ENCODE measurements at places on chromosomes 1 and 21.
A peak's percentile ranks its signal among the peaks of the same experiment; 100 is the strongest.

DNA sequence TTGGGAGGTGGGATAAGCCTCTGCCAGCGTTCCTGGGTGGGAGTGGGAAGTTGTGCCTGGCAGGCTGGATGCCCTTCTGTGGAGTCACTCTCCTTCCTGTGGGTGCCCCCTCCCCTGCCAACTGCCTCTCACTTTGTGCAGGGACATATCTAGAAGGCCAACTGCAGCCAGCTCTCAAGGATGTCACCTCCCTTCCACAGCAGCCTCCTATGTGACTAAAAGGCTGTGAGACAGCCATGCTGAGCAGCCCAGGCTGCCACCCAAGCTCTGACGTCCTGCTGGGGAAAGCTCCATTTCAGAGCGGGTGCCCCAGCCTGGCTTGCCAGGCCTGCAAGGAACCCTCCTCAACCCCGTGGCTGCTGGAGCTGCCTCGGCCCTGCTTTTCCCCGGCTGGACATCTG is 19.6 kb upstream of the SLC26A9 start:
- no peak for DNase-seq

- DNase-seq = peak; percentile 79
Observed at GRCh38 chr1:110615548-110616130, 9.5 kb upstream of the KCNA2 start.

GRCh38 chr1:175494950-175495349 is 248.4 kb downstream of the TNR start:
- DNase-seq = no peak

GRCh38 chr1:29352719-29353420 is 116.5 kb downstream of the PTPRU start:
- peak; percentile 90 for DNase-seq

GRCh38 chr1:84344286-84344685 is 42.8 kb downstream of the SAMD13 start:
- DNase-seq = no peak
